Ovary (tissue), 10 donors: ENCODE measurements at places on chromosomes 3 and 15.

- DNase-seq = no peak
Observed at GRCh38 chr15:73345658-73346057, 23.1 kb downstream of the HCN4 start.

- no peak for DNase-seq
Observed at GRCh38 chr3:182904164-182904563, 76.2 kb downstream of the DCUN1D1 start.

DNA sequence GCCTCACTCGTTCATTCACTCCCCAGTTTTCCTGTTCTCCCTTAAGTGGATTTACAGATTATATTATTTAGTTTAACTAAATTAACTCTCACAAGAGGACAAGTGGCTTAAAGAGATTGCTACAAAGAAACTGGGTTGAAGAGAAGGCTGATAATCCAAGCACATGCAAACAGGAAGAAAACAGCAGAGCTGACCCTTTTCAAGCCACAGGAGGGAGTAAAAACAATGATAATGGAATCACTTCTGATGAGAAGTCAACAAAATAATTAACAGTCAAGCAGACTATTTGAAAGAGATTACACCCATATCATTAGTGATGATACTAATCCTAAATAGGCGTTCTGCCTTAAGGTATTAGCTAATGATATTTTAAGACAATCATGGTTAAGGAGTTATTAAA, 31.7 kb downstream of the BOC start:
- DNase-seq = no peak

- DNase-seq = no peak
Observed at GRCh38 chr3:124263168-124263567, 271.2 kb upstream of the ROPN1 start.
